ENCODE measurements at places on chromosomes 7 and 10. TPM values are rescaled to one million over a fixed set of nuclear protein-coding genes. Genes with fewer than 3 reads are reported as not detected.

- DNase-seq, result no peak
Measured at GRCh38 chr10:12999849-13000248, 1.7 kb downstream of the CCDC3 start.

DNA sequence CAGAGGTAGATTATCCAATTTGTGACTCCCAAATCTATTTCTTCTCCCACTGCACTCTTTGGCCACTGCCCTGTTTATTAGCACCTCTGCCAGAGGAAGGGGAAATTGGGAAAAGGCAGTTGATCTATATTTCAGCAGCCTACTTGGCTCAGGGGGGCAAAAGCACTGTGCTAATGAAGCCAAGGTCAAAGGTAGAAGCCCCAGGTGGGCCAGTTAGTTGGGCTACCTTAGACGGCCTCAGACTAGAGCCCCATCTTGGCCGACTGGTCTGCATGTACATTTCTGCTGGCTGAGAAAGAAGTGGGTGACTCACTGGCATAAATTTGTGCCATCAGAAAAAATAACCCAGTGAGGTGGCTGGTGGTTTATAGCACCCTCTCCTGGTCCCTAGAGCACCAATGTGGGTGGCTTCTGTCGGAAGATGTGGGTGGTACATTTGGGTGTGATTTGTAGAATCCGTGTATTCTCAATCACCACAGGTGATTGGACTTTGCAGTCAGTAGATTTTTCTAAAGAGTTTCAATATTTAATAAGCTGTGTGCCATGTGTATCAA is 293.3 kb upstream of the MKI67 start:
- DNase-seq, result no peak

DNA sequence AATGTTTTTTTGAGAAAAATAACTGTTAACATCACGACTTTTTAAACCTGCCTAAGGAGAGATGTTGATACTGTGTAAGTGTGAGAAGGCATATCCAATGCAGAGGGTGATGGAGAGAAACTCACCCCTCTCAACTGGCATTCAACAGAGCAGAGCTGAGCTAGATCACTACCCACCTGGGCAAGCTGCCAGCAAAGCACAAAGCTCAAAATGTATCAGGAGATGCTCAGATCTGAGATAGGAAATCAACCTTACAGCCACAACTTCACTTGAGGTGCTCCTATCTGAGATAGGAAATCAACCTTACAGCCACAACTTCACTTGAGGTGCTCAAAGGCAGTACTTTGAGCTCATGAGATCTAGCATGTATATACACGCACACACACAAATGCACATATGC is 151.5 kb upstream of the PDE1C start:
- DNase-seq, result no peak

- DNase-seq, result no peak
Measured at GRCh38 chr7:139095194-139095659, 14.3 kb downstream of the ZC3HAV1 start.

DNA sequence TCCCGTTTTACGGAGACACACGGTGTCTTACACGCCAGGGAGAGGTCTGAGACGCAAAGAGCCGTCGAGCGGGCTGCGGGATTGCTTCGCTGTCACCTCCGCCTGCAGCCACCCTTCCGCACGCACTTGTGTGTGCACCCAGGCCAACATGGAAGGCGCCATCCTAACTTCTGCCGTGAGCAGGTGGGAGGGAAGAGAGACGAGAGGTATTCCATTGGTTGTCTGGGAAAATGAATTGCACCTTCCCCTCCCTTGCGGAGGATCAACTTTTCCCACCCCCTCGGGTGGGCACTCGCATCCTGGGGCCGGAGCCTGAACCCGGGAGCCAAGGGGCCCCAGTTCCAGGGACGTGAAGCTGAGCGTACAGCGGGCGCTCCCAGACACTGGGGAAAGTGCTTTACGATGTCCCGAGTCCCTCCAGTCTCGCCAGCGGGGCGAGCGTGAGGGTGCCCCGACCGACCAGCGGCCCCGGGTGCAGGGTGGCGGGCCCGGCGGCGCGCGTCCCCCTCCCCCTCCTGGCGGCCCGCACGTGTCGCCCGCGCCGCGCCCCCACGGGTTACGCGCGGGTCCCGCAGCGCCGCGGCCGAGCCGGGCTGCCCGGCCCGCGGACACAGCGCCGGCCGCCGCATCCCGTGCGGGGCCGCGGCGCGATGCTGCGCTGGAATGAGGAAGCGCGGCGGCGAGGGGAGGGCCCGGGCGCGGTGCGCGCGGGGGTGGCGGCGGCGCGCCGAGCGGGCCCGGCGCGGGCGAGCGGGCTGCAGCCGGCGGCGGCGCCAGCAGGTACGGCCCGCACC is 984 bp upstream of the IKZF1 start:
- no peak for DNase-seq

DNA sequence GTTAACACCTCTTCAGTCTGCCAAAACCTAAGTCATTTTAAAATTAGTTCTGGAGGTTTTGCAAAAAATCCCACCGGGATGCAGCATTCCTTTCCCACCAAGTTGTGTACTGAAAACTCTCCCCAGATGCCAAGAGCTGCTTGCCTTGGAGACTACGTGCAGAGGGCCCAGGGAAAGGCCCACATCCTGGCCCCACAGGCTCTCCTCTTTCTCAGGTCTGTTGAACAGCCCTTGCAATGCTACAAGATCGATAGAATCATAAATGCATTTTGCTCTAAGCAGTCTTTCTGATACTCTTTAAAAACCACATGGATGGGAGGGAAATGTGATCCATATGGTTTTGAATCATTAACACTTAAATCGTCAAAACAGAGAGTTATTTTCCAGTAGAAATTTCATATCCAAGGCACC is 126.7 kb upstream of the ZMIZ1 start:
- no peak for DNase-seq

DNA sequence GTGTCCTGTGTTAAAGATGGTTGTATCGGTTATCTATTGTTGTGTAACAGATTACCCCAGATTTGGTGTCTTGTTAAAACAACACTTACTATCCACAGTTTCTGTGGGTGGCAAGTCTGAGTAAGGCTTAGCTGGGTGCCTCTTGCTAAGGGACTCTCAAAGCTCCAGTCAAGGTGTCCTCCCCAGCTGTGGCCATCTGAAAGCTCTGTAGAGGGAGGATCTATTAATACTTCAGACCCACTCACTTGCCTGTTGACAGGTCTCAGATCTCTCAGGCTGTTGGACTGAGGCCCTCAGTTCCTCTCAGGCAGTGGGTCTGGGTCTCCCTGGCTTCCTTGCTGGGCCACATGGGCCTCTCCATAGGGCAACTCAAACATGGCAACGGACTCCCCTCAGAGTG is 19.6 kb downstream of the ARID5B start:
- DNase-seq, result no peak

DNA sequence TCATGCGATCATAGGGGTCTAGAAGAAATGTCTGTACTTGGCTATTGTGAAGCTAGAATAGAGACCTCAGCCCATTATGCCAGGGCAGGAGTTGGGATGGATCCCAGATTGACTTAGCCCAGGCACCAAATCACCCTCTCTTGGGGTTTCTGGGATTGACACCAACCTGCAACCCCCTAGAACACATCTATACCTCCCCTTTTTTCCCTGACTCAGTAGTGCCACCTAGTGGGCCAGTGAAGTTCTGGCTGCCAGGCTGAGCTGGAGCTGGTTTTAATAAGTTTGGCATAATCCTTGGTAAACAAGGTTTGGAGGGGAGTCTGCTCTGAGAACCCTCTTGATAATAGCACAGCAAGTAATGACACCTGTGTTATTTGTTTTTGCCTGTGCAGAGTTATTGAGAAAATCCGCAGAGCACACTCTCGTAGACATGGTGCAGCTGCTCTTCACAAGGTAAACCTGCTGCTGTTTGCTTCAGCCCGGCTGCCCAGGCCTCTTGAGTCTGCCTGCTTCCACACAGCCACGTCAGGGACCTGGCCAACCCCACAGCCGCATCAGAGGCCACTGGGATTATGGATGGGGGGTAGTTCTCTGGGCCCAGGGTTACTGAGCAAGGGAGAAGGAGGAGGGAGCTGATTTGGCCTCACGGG is 43.3 kb upstream of the NFKB2 start:
- peak; percentile 25 for DNase-seq

GRCh38 chr7:101633511-101633910 is 4.4 kb upstream of the MYL10 start:
- no peak for DNase-seq

- peak; percentile 95 for DNase-seq
Measured at GRCh38 chr10:120641695-120642094, 184.7 kb downstream of the PLPP4 start.

DNA sequence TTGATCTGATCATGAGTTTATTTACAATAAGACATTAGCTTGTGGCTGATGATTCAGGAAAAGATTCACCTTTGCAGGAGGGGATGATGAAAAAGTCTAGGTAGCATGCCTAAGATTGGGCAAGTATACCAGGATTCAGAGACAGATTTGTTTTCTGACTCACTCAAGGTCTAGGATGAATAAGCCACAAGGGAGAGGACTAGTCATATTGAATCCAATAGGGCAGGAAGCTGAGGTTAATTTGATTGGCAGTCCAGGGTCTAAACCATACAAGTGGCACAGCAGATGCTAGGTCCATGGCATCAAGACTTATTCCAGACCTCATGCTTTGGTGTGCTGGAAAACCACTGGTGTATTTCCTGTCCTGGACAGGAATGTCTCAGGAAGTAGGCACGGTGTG is 1133.4 kb downstream of the XPNPEP1 start:
- no peak for DNase-seq

- DNase-seq, result no peak
Measured at GRCh38 chr7:45343746-45344145, 186.2 kb downstream of the RAMP3 start.

DNA sequence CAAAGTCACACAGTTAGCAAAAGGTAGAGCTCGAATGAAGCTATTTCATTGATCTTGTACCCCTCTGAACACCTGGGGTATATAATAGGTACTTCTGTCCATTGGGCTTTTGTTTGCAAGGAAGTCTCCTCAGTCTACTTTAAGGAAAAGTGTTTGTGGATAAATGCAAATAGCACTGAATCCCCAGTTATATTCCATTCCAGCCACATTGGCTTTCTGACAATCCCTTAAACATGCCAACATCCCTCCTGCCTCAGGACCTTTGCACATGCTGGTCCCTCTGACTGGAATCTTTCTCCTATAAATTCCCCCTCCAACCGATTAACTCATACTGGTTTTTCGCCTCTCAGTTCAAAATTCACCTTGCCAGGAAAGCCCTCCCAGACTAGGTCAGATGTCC is 17.1 kb downstream of the DUSP5 start:
- no peak for DNase-seq

GRCh38 chr7:113722006-113722405 is 196.8 kb downstream of the PPP1R3A start:
- no peak for DNase-seq

GRCh38 chr7:43248961-43249822 is 136.7 kb downstream of the HECW1 start:
- no peak for DNase-seq

DNA sequence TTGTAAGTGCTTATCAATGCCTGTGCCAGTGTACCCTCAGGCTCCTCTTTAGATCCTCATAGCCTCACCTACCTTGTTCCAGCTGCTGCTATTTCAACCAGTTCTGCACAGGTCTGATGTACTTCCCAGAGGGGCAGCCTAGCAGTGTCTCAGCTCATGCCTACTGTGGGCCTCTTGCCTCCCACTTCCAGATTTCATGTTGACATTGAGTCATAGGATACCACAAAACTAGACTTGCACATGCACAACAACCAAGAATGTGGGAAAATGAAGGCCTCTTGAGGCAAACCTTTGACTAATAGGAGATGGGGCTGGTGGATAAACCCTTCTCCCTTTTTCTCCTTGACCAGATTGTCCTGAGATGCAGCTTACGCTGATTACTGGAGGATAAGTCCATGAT is 31.0 kb downstream of the PON3 start:
- DNase-seq, result no peak

DNA sequence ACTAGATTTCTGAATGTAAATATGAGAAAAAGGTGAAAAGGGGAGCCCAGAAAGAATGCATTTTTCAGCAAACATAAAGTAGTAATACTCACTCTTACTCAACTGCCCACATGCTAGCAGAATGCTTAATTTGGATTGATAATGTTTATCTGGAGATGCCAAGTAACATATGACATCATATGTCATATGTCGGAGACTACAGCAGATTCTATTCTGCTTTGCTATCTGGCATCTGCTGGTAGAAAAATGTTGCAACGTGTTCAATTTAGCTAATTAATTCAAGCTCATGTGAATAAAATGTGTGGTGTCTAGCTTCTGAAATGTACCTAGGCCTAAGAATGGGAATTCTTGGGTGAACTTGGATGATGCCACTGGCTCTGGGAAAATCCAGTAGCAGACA is 4.5 kb downstream of the BBIP1 start:
- DNase-seq, result no peak

- no peak for DNase-seq
Measured at GRCh38 chr10:129683519-129683918, 216.5 kb downstream of the MGMT start.

DNA sequence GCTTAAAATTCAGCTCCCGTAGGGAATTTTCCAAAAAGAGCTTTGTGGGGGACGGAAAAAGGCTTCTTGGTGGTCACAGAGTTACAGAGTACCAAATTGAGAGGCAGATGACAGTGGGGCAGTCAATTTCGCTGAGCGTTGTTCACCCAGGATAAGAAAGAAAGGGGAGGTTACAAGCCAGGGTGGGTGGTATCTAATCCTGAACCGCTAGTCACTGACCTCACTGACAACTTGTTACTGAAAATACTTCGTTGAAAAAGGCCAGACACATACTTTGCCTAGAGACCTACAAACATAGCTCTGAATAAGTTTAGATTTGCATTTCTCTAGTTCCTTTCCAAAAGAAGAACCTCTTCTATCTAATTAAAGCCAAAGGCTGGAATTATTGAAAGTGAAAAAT is at the start of gene CTNNA3:
CTNNA3 (minus strand) TSS at position 167 of the 400 bp plus-strand sequence.
- no peak for DNase-seq

- DNase-seq, result no peak
Measured at GRCh38 chr10:90327611-90328010, 530.2 kb downstream of the HTR7 start.

GRCh38 chr7:156019776-156020565 is 207.7 kb upstream of the SHH start:
- DNase-seq, result no peak

GRCh38 chr10:66239062-66239461 is 686.8 kb upstream of the LRRTM3 start:
- DNase-seq, result no peak

- DNase-seq, result no peak
Measured at GRCh38 chr7:147276783-147277370, 1160.3 kb downstream of the CNTNAP2 start.

The AKR1C2 gene
- total RNA-seq, result not detected

The MMD2 gene
- not detected for total RNA-seq

The PNLIPRP3 gene
- not detected for total RNA-seq

The TFR2 gene
- not detected for total RNA-seq

The OR2A42 gene
- not detected for total RNA-seq

The H2BK1 gene
- not detected for total RNA-seq
